Activated naive CD4-positive, alpha-beta T cell (primary cell): ENCODE measurements at places on chromosomes 5 and 9.

DNA sequence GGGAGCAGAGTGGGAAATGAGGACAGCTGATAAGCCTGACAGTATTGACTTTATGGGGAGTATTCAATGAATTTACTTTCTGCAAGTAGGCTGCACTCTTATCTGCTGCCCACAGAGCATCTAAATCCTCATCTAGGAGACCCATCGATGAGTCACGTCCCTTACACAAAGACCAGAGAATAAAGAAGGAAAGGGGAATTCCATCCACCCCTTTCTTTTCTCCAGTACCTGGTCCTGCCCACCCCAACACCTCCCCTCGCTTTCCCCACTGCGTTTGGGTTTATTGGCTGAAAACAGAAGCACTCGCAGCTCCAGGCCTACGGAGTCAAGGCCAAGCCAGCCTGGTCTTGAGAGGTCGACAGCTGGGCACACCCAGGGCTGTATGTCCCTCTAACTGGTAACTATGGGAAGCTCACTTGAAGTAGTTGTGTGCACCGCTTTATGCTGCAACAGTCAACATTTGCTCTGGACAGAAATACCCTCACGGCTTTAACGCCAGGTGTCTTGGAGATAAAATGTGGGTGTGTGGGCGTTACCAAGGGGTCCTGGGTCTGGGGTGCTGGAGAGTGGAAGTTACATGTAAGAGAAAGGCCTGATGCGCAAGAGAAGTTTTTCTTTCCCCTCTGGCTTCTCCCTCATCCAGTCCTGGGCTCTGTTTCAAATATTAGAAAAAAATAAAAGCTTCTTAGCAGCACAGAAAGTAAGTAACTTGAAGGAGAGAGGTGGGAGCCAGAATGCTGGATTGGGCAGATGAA lies 14.5 kb upstream of the TAL2 start:
- DNase-seq = no peak

DNA sequence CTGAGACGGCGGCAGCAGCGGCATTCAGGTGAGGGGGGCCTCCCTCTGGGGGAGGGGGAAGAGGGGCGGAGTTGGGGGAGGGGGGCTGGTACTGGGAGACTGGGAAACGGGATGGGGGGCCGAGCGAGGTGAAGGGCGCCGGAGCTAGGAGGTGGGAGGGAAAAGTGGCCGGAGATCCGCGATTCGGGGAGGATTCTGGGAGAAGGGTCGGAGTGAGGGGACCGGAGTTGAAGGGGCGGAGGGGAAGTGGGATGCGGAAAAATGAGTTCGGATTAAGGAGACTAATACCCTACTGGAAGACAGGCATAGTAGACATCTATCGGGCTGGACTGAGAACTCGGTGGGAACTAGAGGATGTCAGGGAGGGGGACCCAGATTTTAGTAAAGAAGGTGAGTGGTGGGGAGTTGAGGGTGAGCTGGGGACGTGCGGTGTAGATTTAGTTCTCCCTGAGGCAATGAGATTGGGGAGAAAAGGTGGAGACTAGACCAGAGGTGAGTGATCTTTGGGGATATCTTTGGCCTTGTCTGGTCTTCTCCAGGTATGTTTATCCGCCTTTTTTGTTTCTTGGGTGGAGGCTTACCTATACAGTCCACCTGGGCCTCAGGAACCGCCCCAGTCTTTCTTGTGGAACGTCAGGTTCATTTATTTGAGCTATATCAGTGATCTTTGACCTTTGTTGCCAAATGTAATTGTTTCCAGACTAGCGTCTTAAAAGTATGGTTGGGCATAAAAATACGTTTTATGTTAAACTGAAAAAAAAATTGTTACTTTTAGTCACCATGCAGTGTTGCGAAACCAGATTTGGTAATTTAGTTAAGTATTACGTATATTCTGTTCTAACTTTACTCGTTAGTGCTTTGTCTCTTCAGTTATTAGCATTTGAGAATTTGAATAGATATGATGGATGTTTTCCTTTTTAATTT lies 632 bp downstream of the UBAP1 start:
- no peak for DNase-seq

- no peak for DNase-seq
Observed at GRCh38 chr5:72702881-72703434, 113.5 kb upstream of the TNPO1 start.

- no peak for DNase-seq
Observed at GRCh38 chr5:78887384-78888118, 97.6 kb downstream of the ARSB start.

- DNase-seq = no peak
Observed at GRCh38 chr5:55188656-55189540, 15.9 kb upstream of the CDC20B start.
